Activated CD8-positive, alpha-beta T cell treated with anti-CD3 and anti-CD28 coated beads for 36 hours (primary cell): ENCODE measurements at places on chromosomes 3 and 15. TPM values are rescaled to one million over a fixed set of nuclear protein-coding genes. Genes with fewer than 3 reads are reported as not detected.
A peak's percentile ranks its signal among the peaks of the same experiment; 100 is the strongest.

DNA sequence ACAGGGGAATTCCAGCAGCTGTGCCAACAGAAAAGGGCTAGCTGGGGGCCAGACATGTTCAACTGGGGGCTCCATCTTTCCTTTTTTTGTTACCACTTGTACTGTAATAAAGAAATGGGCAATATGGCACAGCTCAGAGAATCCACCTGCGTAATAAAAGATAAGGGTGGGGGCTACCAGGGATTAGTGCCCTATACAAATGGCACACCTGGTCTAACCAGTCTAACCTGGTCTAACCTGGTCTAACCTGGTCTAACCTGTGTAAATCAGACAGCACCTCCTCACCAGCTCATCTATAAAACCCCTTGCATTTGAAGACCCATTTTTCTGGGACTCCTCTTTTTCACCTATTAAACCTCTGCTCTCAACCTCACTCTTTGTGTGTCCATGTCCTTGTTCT lies 26.2 kb upstream of the CLDN16 start:
- H3K4me1 ChIP-seq, result no peaks in the 10 kb centered on the region
- no peak for DNase-seq
- no peak overlapping the region for H3K4me3 ChIP-seq
- H3K36me3 ChIP-seq, result no peaks in the 10 kb centered on the region

DNA sequence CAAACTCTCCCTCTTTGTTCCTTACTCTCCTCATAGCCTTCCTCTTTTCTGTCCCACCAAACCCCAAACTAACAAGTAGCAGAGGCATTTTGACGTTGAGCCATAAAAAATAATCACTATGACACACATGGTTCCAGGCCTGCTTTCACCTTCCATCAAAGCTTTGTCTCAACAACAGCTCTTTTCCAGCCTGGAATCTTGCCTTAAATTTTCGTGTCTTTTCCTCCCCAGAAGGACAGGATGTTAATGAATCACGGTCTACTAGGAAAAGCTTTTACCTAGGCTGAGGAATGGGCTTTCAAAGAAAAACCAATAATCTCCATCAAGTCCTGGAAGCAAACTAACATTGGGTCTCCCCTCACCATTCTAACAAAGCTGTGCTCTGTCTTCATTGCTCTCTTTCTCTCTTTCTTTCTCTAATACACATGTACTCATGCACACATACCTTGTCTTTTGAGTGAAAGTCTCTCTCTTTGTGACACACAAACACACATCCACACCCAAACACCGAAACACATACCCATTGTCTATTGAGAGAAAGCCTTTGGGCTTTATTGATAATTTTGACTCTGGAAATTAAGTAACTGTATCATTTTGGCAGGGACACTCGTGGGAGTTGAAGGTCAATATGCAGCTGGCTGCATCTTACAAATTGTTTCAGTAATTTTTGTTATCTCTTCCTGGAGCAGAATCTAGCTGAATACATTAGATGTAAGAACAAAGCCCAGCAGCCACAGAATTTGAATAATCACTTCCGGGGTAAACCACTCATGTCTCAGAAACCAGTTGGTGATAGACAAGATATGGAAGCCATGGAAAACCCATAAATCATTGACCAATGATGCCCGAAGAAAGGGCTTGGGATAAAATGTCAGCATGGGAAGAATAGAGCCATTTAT lies 107.4 kb upstream of the SLC4A7 start:
- H3K27ac ChIP-seq, result peak overlapping the region; percentile 72
- peaks cover 32% of the 10 kb centered on the region for H3K4me1 ChIP-seq
- H3K27me3 ChIP-seq, result no peaks in the 10 kb centered on the region
- peak; percentile 55 for DNase-seq
- no peak overlapping the region for H3K4me3 ChIP-seq

The THRB gene
- total RNA-seq, result not detected

The ITIH4 gene
- total RNA-seq, result 5.5 TPM

The TRIM59 gene
- 27.8 TPM for total RNA-seq

The MINAR1 gene
- total RNA-seq, result 0.45 TPM

GRCh38 chr3:46243560-46243959 lies 1.3 kb downstream of the CCR3 start:
- no peaks in the 10 kb centered on the region for H3K36me3 ChIP-seq
- no peak overlapping the region for H3K4me3 ChIP-seq
- no peaks in the 10 kb centered on the region for H3K4me1 ChIP-seq
- peaks cover 2% of the 10 kb centered on the region for H3K27me3 ChIP-seq
- DNase-seq, result no peak
- H3K27ac ChIP-seq, result no peak overlapping the region

- H3K36me3 ChIP-seq, result no peaks in the 10 kb centered on the region
- no peak overlapping the region for H3K27ac ChIP-seq
- no peaks in the 10 kb centered on the region for H3K4me1 ChIP-seq
Measured at GRCh38 chr15:91128016-91128415, 28.0 kb downstream of the SV2B start.

GRCh38 chr15:64969401-64969800 lies 20.3 kb downstream of the SPG21 start:
- DNase-seq, result no peak
- H3K27me3 ChIP-seq, result no peaks in the 10 kb centered on the region

GRCh38 chr15:72782274-72783003 lies 1.1 kb downstream of the ADPGK start:
- DNase-seq, result peak; percentile 14
- H3K27me3 ChIP-seq, result no peaks in the 10 kb centered on the region
- peaks cover 56% of the 10 kb centered on the region for H3K4me1 ChIP-seq
- peaks cover 46% of the 10 kb centered on the region for H3K36me3 ChIP-seq
- H3K4me3 ChIP-seq, result peak overlapping the region; percentile 98

The TTLL13 gene
- 1.1 TPM for total RNA-seq

The SCG3 gene
- not detected for total RNA-seq

The THPO gene
- total RNA-seq, result not detected

DNA sequence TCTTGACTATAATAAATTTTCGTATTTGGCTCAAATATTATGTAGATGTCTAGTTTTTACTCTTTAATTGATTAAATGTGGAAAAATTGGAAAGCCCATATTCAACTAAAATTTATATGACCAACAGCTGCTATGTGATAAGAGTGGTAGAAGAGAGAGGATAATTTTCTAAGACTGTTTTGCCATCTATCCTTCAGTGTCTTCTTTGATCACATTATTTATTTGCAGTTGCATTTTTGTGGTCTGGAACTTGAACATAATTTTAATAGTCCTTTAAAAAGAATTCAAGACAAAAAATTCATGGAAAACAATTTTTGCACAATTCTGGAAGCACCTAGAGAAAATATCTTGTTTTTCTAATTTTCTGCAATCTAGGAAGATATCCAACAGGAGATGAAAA lies 213.3 kb upstream of the THBS1 start:
- H3K36me3 ChIP-seq, result no peaks in the 10 kb centered on the region
- no peaks in the 10 kb centered on the region for H3K4me1 ChIP-seq
- peaks cover 4% of the 10 kb centered on the region for H3K27me3 ChIP-seq
- DNase-seq, result no peak
- H3K4me3 ChIP-seq, result no peak overlapping the region

GRCh38 chr15:85289677-85290365 lies 90.6 kb upstream of the AKAP13 start:
- no peak overlapping the region for H3K4me3 ChIP-seq
- no peaks in the 10 kb centered on the region for H3K36me3 ChIP-seq
- no peak overlapping the region for H3K27ac ChIP-seq
- peak; percentile 25 for DNase-seq
- no peaks in the 10 kb centered on the region for H3K4me1 ChIP-seq
- H3K27me3 ChIP-seq, result peaks cover 4% of the 10 kb centered on the region

The CPN2 gene
- total RNA-seq, result not detected

The IL17RE gene
- total RNA-seq, result 1.2 TPM

GRCh38 chr15:100005715-100006114 lies 272.5 kb upstream of the LYSMD4 start:
- no peaks in the 10 kb centered on the region for H3K36me3 ChIP-seq
- H3K27ac ChIP-seq, result no peak overlapping the region
- H3K4me3 ChIP-seq, result no peak overlapping the region
- H3K27me3 ChIP-seq, result no peaks in the 10 kb centered on the region

GRCh38 chr15:81264072-81264857 lies 59.7 kb downstream of the STARD5 start:
- no peak for DNase-seq
- H3K27me3 ChIP-seq, result peaks cover 3% of the 10 kb centered on the region
- no peaks in the 10 kb centered on the region for H3K36me3 ChIP-seq
- H3K4me3 ChIP-seq, result no peak overlapping the region

DNA sequence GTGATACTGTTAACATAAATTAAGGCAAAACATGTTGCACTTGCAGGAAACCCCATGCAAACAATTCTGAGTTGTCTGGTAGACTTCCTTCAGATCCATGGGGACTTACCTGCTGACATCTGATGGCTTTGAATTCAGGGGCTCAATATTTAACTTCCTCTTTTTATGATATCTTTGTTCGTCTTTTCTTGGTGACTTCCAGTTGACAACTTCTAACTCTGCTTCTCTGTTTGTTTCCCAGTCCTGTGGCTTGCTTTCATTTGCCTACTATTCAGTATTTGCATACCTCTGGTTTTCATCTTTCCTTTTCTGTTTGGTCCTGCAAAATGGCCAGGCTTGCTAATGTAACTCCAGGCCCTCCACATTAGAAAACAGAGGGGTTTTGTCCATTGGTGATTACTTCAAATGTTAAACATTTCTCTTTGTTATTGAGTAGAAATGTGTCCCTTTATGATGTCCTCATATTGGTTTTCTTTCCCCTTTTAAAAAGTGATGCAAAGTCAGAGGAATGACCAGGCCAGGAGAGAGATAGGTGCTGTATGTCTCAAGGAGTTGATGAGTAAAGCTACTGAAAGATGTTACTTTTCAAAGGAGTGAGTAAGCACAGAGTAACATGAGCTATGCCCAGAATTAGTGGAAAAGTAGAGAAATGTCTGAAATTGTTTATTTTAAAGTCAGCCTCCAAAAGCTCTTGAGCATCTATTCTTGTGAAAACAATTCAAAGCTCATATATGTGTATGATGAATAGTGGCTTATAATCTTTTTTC lies 335.9 kb downstream of the LPP start:
- no peak overlapping the region for H3K4me3 ChIP-seq
- H3K4me1 ChIP-seq, result peaks cover 7% of the 10 kb centered on the region
- DNase-seq, result no peak
- H3K27me3 ChIP-seq, result no peaks in the 10 kb centered on the region
- H3K36me3 ChIP-seq, result peaks cover 18% of the 10 kb centered on the region
- no peak overlapping the region for H3K27ac ChIP-seq

The NFKBIZ gene
- 62.1 TPM for total RNA-seq

The XIRP1 gene
- 2.5 TPM for total RNA-seq

The MESP2 gene
- not detected for total RNA-seq

GRCh38 chr3:5427938-5428337 lies 240.4 kb downstream of the EDEM1 start:
- no peak overlapping the region for H3K27ac ChIP-seq
- peaks cover 6% of the 10 kb centered on the region for H3K27me3 ChIP-seq
- peaks cover 5% of the 10 kb centered on the region for H3K4me1 ChIP-seq

DNA sequence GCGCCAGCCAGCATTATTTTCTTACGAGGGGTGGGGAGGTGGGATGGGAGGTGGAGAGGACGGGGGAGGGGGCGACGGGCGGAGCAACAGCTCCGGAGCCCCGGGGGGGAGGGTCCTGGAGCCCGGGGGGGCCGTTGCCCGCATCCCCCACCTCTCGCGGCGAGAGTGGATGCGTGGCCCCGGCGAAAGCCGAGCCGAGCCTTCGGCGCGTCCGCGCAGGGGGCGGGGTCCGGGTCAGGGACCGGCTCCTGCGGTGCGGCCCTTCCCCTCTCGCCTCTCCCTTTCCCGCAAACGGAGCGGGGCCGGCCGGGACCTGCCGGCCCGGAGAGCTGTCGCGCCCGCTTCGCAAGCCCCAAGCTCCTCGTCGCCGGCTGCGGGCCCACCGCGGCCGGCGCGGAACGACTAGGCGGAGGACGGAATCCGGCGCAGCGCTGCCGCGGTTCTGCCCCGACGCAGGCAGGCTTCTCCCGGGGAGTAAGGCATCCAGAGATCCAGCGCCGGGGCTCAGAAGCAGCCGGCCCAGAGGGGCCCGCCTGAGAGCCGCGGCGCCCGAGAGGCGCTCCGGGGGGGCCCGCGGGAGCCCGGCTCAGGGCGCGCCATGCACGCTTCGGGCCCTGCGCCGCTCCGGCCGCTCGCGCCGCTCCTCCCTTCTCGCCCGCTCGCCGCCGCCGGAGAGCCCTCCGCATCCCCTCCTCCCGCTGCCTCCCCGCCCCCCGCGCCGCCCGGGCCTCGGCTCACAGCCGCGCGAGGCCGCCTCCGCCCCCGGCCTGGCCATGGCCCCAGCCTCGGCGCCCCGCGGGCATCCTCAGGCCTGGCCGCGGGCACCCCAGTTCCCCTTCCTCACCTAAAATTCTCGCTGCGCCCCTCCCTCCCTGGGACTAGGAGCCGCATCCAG lies 459 bp upstream of the ADCY5 start:
- H3K27ac ChIP-seq, result no peak overlapping the region
- no peak overlapping the region for H3K4me3 ChIP-seq
- no peaks in the 10 kb centered on the region for H3K36me3 ChIP-seq
- H3K4me1 ChIP-seq, result peaks cover 4% of the 10 kb centered on the region
- H3K27me3 ChIP-seq, result peaks cover 35% of the 10 kb centered on the region

The SCG5 gene
- 1.2 TPM for total RNA-seq

The CORO2B gene
- not detected for total RNA-seq

The PLXND1 gene
- 12.5 TPM for total RNA-seq

DNA sequence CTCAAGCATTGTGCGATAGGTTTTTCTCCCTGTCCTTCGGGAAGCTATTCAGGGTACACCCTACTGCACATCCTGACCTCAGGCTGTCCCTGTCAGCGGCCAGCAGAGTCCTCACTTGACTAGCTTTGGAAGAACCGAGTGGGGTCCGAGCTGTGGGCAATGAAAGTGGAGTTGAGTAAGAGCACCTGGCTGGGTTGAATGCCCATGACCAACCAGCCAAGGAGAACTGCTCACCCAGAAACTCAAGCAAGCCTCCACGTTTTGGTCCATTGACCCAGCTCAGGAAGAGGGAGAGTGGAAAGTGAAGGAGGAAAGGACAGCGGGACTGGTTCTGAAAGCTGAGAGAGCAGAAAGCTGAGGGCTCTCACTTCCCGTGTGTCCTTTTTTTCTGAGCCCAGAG lies 36.0 kb upstream of the HDGFL3 start:
- no peaks in the 10 kb centered on the region for H3K36me3 ChIP-seq
- no peak for DNase-seq
- H3K4me1 ChIP-seq, result no peaks in the 10 kb centered on the region
- no peak overlapping the region for H3K27ac ChIP-seq
- peaks cover 29% of the 10 kb centered on the region for H3K27me3 ChIP-seq
- H3K4me3 ChIP-seq, result no peak overlapping the region

GRCh38 chr3:148873270-148873927 lies 8.3 kb downstream of the CPA3 start:
- no peak overlapping the region for H3K27ac ChIP-seq
- H3K4me1 ChIP-seq, result no peaks in the 10 kb centered on the region
- H3K27me3 ChIP-seq, result peaks cover 3% of the 10 kb centered on the region
- H3K4me3 ChIP-seq, result no peak overlapping the region

The LDHAL6B gene
- not detected for total RNA-seq

The KLHL25 gene
- total RNA-seq, result 3.3 TPM
